ENCODE measurements at places on chromosomes 3 and 15. TPM values are rescaled to one million over a fixed set of nuclear protein-coding genes. Genes with fewer than 3 reads are reported as not detected.

GRCh38 chr3:179801856-179802255 lies 149.0 kb downstream of the USP13 start:
- DNase-seq: no peak

DNA sequence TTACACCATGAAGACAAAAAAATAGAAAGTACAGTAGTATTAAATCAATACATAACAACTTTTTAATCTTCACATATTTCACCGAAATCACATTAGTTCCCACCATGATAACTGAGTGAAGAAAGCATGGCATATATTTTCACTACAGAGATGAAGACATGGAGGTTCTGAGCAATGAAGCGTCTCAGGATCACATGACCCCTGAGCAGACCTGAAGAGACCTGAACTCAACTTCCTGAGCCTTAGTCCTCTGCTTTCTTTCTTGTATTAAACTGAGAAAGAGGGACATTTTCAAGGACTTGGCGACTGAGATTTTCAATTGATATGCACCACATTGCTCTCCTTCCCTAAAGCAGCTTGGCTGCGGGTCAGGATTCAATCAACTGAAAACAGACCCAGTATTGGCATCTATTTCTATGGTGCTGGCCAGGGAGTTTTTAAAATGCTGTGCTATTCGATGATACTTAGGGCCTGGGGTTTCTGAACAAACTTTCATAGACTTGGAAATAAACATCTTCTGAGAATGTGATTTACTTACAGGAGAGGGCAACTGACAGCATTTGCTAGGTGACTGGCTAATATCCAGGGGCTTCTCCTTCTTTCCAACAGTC lies 165.1 kb downstream of the LSAMP start:
- no peak for DNase-seq

DNA sequence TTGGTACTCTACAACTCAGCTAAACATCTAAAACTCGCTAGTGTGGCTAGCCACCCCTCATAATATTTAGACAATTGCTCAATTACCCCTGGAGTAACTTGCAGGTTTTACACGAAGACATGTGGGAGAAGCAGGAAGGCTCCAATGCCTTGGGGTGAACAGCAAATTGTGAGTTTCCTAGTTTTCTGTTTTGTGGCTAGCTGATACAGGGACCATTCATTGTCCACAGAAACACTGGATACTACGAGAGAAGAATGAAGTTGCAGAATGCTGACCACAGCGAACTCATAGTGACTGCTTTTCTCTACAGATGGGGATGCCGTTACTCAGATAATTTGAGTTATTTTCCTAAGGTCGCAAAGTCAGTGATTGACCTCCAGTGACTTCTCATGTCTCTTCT lies 212.9 kb downstream of the P3H2 start:
- no peak for DNase-seq

RNU5B-1 gene
- total RNA-seq: not detected

PRSS50 gene
- not detected for total RNA-seq

Data from activated naive CD4-positive, alpha-beta T cell treated with anti-CD3 and anti-CD28 coated beads for 36 hours (primary cell).